ENCODE measurements at places on chromosomes 12 and 14. TPM values are rescaled to one million over a fixed set of nuclear protein-coding genes. Genes with fewer than 3 reads are reported as not detected.

- DNase-seq, result no peak
Measured at GRCh38 chr14:55220230-55220629, 28.8 kb upstream of the DLGAP5 start.

DNA sequence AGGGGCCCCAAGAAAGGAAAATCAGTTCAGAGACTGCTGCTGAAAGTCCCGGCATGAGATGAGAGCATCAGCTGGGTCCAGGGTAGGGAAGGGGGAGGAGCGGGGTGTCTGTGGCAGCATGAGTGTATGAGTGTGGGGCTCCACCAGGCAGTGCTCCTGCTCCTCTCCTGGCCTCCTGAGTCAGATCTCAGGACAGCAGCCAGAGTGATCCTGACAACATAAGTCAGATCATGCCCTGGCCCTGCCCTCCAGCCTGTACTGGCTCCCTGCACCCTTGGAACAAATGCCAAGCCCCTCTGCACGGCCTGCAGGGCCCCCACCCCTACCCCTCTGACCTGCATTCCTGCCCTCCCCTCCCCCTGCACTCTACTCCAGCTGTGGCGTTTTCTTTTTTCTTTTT, 24.2 kb upstream of the LRP1-AS start:
- no peak for DNase-seq

DNA sequence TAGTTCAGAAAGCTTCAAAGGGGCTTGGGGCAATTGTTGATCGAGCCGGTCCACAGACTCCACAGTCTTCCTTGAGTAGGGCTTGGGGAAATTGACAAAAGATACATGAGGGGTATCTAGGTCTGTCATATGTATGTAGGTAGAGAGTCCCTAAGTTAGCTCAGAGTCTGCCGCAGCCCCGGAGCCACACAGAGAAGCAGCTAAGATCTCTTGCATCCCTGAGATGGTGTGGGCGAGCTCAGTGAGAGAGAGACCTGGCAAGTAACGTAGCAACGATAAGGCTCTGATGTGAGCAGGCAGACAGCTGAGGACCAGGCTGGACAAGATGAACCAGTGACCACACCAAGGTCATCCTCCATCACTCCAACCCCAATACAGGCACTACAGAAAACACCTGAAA, 297.6 kb downstream of the TMEM132D start:
- DNase-seq, result no peak

DNA sequence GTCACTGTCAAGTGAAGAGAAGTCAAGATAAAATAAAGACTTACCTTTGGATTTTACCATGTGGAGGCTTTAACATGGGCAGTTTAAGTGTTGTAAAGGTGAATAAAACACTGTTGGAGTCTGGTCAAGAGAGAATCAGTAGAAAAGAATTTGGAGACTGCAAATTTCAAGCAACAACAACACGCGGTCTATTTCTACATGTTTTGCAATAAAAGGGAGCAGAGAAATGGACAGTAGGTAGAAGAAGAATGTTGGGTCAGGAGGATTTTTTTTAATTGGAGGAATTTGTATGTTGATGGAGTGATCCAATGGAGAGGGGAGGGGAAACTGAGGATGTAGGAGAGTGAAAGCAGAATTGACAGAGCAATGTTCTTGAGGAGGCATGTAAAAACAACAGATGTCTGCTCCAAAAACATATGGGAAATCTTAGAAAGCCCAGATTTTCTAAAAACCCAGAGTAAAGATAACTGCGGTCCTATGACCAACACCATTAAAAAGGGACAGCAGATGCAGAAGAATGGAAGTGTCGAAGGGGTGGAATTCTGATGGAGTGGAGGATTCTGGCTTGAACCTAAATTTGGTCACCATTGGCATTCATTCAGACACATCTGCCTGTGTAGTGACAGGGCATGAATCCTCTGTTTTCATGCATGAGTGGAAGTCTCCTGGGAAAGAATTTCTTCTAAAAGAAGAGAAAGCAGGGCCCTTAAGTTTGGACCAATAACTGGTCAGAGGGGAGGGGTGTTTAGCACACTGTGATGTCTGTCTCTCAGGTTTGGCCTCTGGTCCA, 68.0 kb upstream of the OSBPL8 start:
- DNase-seq, result no peak

Gene PDE3A
- total RNA-seq, result not detected
